ENCODE measurements at places on chromosomes 6 and 20.

- DNase-seq: no peak
These were observed 410.7 kb upstream of the SULF2 start for GRCh38 chr20:48196001-48196400.

DNA sequence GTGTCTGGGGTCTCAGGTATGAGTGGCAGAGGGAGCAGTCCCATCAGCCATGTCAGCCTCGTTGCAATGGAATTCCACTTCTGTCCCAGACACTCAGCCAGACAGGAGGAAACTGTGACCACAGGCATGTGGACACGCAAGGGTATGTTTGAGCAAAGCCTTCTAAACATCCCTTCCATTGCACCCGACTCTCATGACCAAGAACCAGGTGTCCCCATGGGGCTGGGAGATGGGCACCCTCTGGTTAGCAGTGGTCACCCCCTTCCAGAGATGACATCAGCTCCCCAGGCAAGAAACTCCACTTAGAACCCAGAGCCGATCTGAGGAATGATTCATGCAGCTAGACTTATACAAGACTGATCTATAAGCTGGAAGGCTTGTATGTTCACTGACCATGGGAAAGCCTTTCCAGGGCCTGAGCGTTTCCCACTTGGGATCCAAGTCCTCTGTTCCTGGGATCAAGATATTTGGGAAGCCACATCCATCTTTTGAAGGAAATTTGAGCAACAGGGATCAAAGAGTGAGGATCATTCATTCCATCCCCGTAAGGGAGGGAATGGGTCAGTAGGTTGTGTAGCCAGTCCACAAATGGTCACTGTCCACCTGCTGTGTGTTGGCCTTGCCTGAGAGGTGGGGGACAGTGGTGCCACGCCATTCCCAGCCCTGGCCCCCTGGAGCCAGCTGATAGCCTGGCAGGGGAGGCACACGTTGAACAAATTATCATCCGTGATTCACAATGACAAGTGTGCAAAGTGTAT lies 3.9 kb upstream of the MRGBP start:
- no peak for DNase-seq

DNA sequence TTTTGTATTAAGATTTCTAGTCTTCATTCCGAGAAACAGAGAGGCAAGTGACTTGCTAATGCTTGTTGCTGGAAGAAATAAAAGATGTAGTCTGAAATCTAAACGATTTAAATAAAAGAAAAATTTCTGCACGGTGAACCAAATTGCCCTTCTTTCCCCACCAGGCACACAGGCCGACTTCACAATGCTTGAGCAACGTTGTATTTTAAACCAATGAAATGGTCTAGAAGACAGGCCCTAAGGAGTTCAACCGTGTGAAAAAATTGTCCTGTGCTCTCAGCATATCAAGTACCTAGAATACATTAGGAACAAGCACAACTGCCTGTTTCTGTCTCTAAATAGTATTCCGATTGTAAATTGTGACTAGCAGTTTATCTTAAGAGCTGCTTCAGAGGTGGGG lies 308.8 kb upstream of the SOX4 start:
- DNase-seq: no peak

GRCh38 chr6:20719980-20720379 lies 185.7 kb downstream of the CDKAL1 start:
- DNase-seq: no peak

DNA sequence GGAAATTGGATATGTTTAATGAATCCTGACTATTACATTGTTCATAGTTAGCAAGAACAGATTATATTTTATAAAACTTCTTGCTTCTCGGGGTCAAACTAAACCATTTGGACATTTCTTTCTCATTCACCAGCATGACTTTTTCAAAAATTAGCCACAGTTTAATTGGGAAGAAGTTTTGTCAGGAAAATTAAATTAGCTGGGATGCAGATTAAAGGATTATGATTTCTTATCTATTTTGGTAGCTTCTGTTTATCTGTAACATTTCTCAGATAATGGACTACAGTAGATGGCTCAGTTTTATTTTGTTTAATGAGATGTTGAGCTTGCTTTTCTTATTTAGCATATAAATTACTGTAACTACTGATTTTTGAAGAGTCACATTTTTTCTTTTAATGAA lies 26.4 kb upstream of the TMX4 start:
- DNase-seq: no peak

- peak; percentile 64 for DNase-seq
These were observed 12.8 kb upstream of the BPI start for GRCh38 chr20:38290829-38291814.

DNA sequence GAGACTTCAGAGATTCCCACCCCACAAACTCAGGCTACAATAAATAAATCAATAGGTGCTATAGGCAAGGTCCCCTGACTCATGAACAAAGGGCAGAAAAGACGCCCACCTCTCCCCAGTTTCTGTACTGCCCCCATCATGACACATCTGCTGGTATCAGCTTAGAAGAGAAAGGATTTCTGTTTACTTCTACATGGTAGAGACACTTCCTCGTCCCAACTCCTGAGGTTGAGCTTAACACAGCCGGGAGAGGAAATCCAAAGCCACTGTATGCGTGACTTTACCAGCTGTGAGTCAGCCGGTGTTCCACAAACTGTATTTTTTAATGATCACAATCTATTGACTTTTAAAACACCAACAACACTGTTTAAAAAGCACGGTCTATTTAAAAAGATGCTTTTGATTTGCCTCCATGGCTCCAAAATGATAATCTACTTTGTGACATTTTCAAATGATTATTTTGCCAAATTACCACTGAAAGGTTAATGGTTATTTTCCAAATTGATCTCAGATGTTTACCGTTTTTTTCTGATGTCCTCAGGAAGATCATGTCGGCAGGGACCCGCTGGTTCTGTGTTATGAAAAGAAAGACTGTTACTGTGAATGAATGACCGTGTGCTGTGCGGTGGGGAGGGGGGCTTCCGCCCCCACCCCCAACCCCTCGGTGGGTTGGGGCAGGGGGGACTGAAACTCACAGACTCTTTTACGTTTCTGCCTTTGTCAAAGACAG lies 72.5 kb downstream of the ATP9A start:
- DNase-seq: no peak

DNA sequence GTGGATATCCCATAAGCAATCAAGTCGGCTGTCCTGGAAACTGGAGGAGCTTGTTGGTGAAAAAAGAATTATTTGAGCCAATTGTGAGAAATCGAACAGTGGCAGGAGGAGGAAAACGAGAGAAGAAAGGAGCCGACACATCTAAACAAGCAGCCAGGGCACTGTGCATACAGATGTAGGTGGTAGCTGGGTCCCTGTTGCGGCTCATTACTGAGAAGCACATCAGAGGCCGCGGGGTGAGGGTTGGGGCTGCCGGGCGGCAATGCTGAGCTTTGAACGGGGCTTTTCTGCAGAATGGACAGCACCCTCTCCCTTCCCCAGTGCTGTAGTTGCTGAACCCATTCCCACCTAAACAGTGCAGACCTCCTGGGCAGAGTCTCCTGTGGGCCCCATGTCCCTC lies 4.1 kb upstream of the LEMD2 start:
- DNase-seq: no peak

- DNase-seq: no peak
These were observed 20.5 kb downstream of the LAMA4 start for GRCh38 chr6:112233847-112234246.

DNA sequence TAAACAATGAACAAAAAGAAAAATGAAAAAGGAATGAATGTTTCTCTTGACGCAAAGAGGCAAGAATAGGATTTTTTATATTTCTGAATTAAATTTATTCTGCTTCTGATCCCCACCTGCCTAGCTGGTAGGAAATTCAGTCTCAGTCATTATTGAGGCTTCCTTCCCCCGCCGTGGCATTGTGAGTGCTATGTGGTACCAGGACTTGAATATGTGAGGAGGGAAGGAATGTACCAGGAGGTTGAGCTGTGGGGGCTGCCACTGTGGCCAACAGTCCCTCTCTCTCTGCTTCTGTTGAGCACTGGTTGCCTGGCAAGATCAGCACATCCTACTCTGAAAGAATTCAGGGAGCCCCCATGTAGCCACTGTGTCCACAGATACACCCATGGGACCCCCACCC lies 368.1 kb upstream of the JARID2 start:
- no peak for DNase-seq
